ENCODE measurements at places on chromosomes 5 and 9.

- H3K4me1 ChIP-seq: no peaks in the 10 kb centered on the region
- DNase-seq: no peak
- H3K36me3 ChIP-seq: no peaks in the 10 kb centered on the region
- H3K4me3 ChIP-seq: no peak overlapping the region
These were observed 280.9 kb downstream of the TENT4A start for GRCh38 chr5:6994097-6994496.

DNA sequence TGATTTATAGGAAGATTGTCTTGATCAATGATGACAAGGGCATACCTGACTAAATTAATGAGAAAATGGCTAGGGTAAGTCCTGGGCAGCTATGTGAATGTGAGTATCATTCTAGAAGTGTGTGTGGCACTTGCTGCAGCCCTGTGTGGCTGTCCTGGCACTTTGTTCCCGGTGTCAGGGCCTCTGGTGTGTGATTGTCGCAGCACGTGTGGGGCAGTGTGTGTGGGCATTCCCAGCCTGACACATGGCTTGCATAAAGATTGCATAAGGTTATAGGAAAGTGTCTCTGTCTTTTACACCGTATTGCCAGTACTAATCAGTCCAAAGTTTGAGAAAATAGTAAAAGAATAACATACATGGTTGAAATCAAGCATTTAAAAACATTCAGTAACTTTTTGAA lies 74.4 kb downstream of the TRIO start:
- no peak overlapping the region for H3K4me3 ChIP-seq
- no peak overlapping the region for H3K27ac ChIP-seq
- no peaks in the 10 kb centered on the region for H3K36me3 ChIP-seq
- H3K27me3 ChIP-seq: no peaks in the 10 kb centered on the region
- DNase-seq: no peak

DNA sequence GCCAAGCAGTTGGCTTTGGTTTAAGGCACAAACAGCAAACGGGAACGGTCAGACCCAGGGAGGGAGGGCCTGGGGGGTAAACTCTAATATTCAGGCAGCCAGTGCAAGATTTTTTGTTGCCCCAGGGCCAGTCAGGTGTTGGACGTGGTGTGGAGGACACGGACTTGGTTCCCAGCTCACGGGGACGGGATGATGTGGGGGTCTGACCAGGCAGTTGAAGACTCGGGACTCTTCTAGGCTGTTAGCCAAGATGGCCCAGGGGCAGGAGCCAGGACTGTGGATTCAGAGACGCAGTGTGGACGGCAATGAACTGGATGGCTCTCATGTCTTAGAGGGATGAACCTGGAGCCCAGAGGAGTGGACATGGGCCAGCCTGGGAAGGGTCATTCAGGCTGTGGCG lies 169.2 kb downstream of the C9orf50 start:
- H3K27me3 ChIP-seq: no peaks in the 10 kb centered on the region
- no peak for DNase-seq

- H3K36me3 ChIP-seq: peaks cover 8% of the 10 kb centered on the region
- no peaks in the 10 kb centered on the region for H3K27me3 ChIP-seq
- H3K27ac ChIP-seq: no peak overlapping the region
- no peak overlapping the region for H3K4me3 ChIP-seq
- peaks cover 2% of the 10 kb centered on the region for H3K4me1 ChIP-seq
These were observed 10.3 kb downstream of the LYSMD3 start for GRCh38 chr5:90519081-90519480.

DNA sequence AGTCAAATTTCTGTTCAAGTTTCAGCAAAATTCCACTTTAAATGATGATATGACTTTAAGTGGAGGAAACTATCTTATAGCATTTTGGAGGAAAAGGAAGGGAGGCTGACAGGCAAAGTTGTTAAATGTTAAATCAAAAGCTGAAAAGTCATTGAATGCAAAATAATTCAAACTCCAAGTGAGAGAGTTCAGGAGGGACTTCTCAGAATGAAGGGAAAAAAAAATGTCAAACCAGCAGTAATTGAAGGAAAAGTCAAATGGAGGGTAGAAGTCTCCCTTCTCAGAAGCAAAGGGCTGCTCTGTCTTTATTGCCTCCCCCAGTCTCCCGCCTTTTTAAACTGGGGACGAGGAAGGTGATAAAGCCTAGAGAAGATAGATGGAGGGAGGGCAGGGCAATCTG lies 134.8 kb downstream of the CMYA5 start:
- H3K27me3 ChIP-seq: no peaks in the 10 kb centered on the region
- H3K36me3 ChIP-seq: no peaks in the 10 kb centered on the region
- DNase-seq: no peak
- no peaks in the 10 kb centered on the region for H3K4me1 ChIP-seq
- H3K27ac ChIP-seq: no peak overlapping the region
- no peak overlapping the region for H3K4me3 ChIP-seq

GRCh38 chr9:27149651-27150050 lies 40.6 kb downstream of the TEK start:
- no peak for DNase-seq
- no peaks in the 10 kb centered on the region for H3K27me3 ChIP-seq
- no peaks in the 10 kb centered on the region for H3K36me3 ChIP-seq
- H3K4me3 ChIP-seq: no peak overlapping the region
- no peaks in the 10 kb centered on the region for H3K4me1 ChIP-seq

DNA sequence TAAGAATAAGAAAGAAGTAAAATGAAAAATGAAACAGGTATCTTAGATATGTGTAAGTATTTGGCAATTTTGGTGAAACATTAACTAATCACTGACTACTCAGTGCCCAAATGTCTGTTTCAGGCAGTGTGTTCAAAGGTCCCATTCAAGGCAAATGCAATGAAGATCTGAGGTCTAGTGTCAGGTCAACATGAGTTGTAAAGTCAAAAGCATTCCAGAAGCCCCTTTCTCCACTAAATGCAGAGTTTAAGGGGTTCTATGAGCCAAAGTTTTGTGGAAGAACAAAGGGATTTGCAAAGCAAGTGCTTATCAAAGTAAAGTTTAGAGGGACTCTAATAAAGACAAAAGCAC lies 71.0 kb upstream of the GPBP1 start:
- no peak for DNase-seq
- no peaks in the 10 kb centered on the region for H3K36me3 ChIP-seq
- H3K4me3 ChIP-seq: no peak overlapping the region
- no peaks in the 10 kb centered on the region for H3K27me3 ChIP-seq
- peaks cover 18% of the 10 kb centered on the region for H3K4me1 ChIP-seq

DNA sequence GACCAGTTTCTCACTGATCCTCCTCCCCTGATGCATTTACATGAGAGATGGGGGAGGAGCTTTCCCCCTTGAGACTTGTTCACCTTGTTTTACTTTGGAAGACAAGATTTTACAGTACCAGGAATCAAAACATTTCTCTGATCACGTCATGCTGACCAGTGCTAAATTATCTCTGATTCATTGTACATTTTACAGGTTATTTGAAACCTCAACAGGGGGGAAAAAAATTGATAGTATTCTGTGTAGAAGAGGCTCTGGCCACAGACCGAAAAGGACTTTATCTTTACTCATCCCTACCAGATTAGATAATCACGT lies 133.9 kb downstream of the GRIA1 start:
- H3K36me3 ChIP-seq: no peaks in the 10 kb centered on the region
- H3K4me3 ChIP-seq: no peak overlapping the region
- H3K4me1 ChIP-seq: no peaks in the 10 kb centered on the region
- no peak overlapping the region for H3K27ac ChIP-seq

DNA sequence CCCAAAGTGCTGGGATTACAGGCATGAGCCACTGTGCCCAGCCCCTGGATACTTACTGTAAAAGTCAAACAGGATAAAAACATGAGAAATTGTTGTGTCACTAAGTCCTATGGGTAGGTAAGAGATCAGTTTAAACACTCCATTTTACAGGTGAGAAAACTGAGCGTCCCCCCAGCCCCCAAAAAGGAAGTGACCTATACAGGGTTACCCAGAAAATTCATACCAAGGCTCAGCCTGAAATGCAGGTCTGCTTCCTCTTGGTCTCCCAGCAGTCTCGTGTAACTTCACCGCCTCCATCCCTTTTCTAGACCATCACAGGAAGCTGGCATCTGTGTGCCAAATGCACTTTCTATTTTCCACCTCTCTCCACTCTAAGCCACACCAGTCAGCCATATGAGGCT lies 57.2 kb downstream of the TMOD1 start:
- DNase-seq: no peak
- peak overlapping the region; percentile 74 for H3K27ac ChIP-seq
- no peaks in the 10 kb centered on the region for H3K27me3 ChIP-seq

- no peaks in the 10 kb centered on the region for H3K27me3 ChIP-seq
- H3K36me3 ChIP-seq: no peaks in the 10 kb centered on the region
- no peak for DNase-seq
- no peak overlapping the region for H3K27ac ChIP-seq
These were observed 266.8 kb downstream of the SEMA5A start for GRCh38 chr5:9278921-9279603.

DNA sequence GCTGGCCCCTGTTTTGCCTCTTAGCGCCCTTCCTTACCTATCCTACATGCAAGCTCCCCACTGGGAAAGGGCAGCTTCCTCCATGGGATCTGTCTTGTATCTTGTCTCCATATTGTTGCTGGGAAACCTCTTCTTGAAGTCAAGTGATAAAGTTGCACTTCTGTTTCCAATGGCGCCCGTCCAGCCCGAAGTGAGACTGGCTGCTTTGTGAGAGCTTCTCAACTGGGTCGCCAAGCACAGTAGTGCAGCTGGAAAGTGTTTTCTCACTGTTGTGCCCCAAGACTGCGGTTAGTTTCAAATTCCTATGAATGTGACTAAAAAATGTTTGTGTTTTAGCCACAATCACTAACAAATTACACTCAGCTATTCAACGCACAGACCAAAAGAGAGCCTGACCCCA lies 506.6 kb upstream of the MPDZ start:
- peak; percentile 12 for DNase-seq
- no peaks in the 10 kb centered on the region for H3K27me3 ChIP-seq
- H3K4me1 ChIP-seq: no peaks in the 10 kb centered on the region
- no peak overlapping the region for H3K4me3 ChIP-seq
- H3K36me3 ChIP-seq: no peaks in the 10 kb centered on the region

- H3K4me3 ChIP-seq: no peak overlapping the region
- H3K4me1 ChIP-seq: peaks cover 13% of the 10 kb centered on the region
- DNase-seq: no peak
- no peak overlapping the region for H3K27ac ChIP-seq
- H3K36me3 ChIP-seq: no peaks in the 10 kb centered on the region
These were observed 8.8 kb downstream of the KCNV2 start for GRCh38 chr9:2725898-2726649.

- no peak overlapping the region for H3K27ac ChIP-seq
- H3K4me3 ChIP-seq: no peak overlapping the region
- H3K4me1 ChIP-seq: peaks cover 10% of the 10 kb centered on the region
- H3K27me3 ChIP-seq: no peaks in the 10 kb centered on the region
- DNase-seq: no peak
- H3K36me3 ChIP-seq: no peaks in the 10 kb centered on the region
These were observed 107.3 kb upstream of the ALDH1B1 start for GRCh38 chr9:38285236-38285635.

- no peaks in the 10 kb centered on the region for H3K36me3 ChIP-seq
- H3K27me3 ChIP-seq: no peaks in the 10 kb centered on the region
These were observed 39.0 kb downstream of the KCNIP1 start for GRCh38 chr5:170542691-170543293.

- H3K27me3 ChIP-seq: no peaks in the 10 kb centered on the region
- no peak overlapping the region for H3K4me3 ChIP-seq
- DNase-seq: no peak
- H3K36me3 ChIP-seq: no peaks in the 10 kb centered on the region
These were observed 35.2 kb downstream of the ZNF366 start for GRCh38 chr5:72472031-72472430.

GRCh38 chr5:43041669-43042175 lies 1.6 kb upstream of the ANXA2R start:
- peaks cover 17% of the 10 kb centered on the region for H3K4me1 ChIP-seq
- H3K36me3 ChIP-seq: no peaks in the 10 kb centered on the region
- peak overlapping the region; percentile 91 for H3K27ac ChIP-seq

DNA sequence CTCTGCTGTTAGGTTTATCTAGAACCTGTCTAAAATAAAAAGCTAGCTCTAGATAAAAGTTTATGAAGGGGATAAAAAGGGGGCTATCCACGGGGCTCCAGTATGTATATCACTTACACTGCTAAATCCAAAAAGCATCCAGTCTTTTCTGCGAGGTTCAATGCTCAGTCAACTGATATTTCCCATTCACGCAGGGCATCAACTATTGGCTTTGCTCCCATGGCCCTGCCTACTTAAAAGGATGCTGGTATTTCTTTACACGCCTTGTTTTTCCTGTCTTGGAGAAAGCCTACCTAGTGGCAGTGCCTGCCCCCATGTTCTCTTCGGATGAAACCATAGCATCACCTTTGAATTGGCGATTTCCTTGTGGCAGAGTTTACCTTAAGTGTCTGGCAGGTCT lies 8.1 kb downstream of the SPRY4 start:
- DNase-seq: no peak
- H3K36me3 ChIP-seq: no peaks in the 10 kb centered on the region
- no peak overlapping the region for H3K27ac ChIP-seq

- H3K27ac ChIP-seq: no peak overlapping the region
- DNase-seq: no peak
- no peaks in the 10 kb centered on the region for H3K27me3 ChIP-seq
- peaks cover 9% of the 10 kb centered on the region for H3K4me1 ChIP-seq
These were observed 7.8 kb downstream of the CCT5 start for GRCh38 chr5:10257870-10258269.

Measured in body of pancreas (tissue), 4 donors.